GM12878 (cell line): ENCODE measurements at places on chromosomes 12 and 14. TPM values are rescaled to one million over a fixed set of nuclear protein-coding genes. Genes with fewer than 3 reads are reported as not detected.

- DNase-seq = no peak
Observed at GRCh38 chr12:94916663-94917062, 86.8 kb downstream of the NDUFA12 start.

- DNase-seq = no peak
Observed at GRCh38 chr12:1205512-1206060, 214.6 kb downstream of the ERC1 start.

GRCh38 chr12:2212971-2213869, 160.4 kb downstream of the CACNA1C start:
- no peak for DNase-seq

GRCh38 chr12:68482014-68482413, 128.7 kb upstream of the RAP1B start:
- no peak for DNase-seq

GRCh38 chr12:122757568-122757967, 4.9 kb downstream of the DENR start:
- no peak for DNase-seq

DNA sequence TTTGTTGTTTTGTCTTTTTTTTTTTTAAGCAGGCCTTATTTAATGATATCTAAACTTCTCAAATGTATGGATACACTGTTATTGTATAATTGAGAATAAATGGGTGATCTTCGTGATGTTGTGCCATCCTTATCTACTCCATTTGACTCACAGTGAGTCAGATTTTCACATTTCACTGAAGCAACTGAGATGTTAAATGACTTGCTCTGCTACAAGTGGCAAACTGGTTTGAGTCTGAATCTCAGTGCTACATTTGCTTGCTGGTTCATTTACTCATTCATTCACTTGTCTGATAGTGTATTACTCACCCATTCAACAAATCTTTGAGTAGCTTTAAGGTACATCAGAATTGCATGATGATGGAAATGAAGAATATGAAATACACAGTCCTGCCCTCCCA, 2.6 kb downstream of the KIAA0586 start:
- no peak for DNase-seq

- peak; percentile 60 for DNase-seq
Observed at GRCh38 chr12:10395390-10395998, 5.7 kb upstream of the KLRK1 start.

- no peak for DNase-seq
Observed at GRCh38 chr12:68631227-68631626, 20.5 kb downstream of the RAP1B start.

DNA sequence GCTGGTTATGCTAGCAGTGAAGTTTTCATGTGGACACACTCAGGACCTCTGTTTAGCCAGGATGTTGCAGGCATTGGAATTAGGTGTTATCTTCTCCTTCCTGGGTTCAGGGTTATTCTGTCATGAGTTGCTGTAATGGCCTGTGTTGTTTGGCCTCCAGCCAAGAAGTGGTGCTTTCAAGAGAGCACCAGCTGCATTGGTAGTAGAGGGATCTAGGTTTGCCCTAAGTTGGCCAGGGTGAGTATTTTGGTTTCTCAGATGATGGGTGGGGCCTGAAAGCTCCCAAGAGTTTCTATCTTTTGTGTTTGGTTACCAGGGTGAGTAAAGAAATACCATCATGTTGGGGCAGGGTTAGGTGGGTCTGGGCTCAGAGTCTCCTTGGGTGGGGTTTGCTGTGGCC, 2.7 kb upstream of the GZMH start:
- no peak for DNase-seq

- DNase-seq = no peak
Observed at GRCh38 chr14:65915125-65915524, 502.6 kb downstream of the FUT8 start.

- no peak for DNase-seq
Observed at GRCh38 chr12:45666816-45667215, 62.7 kb upstream of the ARID2 start.

DNA sequence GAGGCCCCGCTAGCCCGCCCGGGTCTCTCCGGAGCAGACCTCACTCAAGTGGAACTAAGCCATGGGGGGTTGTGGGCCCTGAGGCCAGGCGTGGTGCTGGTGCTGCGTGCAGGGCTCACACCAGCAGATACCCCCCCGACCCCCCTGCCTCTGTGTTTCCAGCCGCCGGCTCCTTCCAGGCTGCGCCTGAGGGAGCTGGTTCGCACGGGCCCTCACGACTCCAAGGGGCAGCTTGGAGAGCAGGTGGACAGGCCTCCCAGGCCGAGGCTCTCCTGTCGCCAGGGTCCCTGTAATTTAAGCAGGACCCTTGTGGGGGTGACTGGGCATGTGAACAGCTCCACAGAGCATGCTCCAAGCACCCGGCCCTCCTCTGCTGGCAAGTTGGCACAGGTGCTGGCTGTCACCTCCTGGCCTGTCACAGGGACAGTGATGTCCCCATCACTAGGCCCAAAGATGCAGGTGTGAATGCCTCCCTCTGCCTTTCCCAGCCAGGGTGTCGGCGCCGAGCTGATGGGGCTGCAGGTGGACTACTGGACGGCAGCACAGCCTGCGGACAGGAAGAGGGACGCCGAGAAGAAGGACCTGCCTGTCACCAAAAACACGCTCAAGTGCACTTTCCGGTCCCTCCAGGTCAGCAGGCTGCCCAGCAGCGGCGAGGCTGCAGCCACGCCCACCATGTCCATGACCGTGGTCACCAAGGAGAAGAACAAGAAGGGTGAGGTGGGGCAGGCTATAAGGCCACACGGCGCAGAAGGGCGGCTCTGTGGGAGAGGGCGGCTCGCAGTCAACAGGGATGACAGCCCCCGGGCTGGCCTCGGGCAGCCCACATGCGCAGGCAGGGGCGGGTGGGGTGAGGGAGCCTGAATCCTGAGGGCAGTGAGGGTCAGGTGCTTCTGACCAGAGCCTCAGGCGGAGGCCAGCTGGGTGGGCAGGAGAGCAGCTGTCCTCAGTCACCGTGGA, 5.9 kb upstream of the TEX22 start:
- no peak for DNase-seq

- DNase-seq = no peak
Observed at GRCh38 chr12:75308279-75308678, 21.8 kb downstream of the CAPS2 start.

- DNase-seq = no peak
Observed at GRCh38 chr14:47539031-47539461, 136.4 kb downstream of the MDGA2 start.

- no peak for DNase-seq
Observed at GRCh38 chr12:92675092-92675865, 27.5 kb upstream of the PLEKHG7 start.

DNA sequence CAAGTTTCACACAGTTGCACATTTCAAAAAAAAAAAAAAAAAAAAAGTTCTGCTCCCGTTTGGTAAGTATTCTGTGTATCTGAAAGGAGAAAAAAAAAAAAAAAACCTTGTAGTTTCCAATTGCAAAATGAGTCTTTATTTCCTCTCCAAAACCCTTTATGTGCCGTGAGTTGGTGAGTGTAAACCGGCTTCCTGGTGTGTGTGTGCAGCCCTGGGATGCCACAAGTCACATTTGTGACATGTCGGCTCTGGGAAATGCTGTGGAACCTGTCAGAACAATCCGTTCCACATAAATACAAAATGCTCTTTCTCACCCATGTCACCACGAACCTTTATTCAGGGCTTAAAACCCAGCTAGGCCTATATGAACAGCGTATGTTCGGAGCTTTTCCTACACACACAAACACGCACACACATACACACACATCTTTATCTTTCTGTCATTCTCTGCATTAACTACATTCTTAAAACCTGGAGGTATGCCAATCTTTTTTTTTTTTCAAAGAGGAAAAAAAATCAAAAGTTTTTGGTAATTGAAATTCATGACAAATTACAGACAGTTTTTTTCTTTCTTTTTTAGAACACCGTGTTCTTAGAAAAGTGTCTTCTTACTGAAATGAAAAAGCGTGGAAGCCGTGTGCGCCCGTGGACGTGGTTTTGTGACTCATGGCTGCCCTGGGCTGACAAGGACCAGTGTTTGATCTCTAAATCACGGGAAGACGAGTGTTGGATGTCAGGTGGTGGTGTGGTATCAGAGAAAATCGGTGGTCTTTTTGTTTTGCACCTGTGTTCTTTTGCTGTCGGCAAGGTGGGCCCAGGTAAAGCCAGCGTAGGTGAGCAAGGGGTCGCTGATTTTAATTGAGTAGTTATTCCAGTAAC, 612.0 kb downstream of the VRK1 start:
- DNase-seq = peak; percentile 27

GDF3 gene
- polyA plus RNA-seq = not detected in 2 replicates

NFE2 gene
- not detected in 2 replicates for polyA plus RNA-seq

APOLD1 gene
- polyA plus RNA-seq = 7.8 and 8.6 TPM in 2 replicates

PLXNC1 gene
- polyA plus RNA-seq = 5.9 and 6.3 TPM in 2 replicates

PLEKHG7 gene
- not detected in 2 replicates for polyA plus RNA-seq
